ENCODE measurements at places on chromosomes 2 and 18.

DNA sequence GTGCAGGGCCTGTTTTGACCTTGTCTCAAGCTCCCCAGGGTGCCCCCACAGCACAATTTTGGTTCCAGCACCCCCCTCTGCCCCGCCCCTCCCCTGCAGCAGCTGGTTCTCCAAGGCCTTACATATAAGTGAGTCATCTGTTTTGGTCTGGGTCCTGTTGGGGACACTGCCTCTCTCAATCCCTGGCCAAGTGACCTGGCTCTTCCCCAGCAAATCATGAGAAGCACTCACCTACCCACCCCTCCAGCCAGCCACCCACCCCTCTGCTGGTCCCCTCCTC lies 90.5 kb downstream of the INHBB start:
- peak; percentile 12 for DNase-seq

GRCh38 chr2:192697880-192698279 lies 503.1 kb upstream of the TMEFF2 start:
- DNase-seq, result no peak

GRCh38 chr18:54086863-54087262 lies 137.6 kb downstream of the MBD2 start:
- no peak for DNase-seq

GRCh38 chr2:109648041-109648527 lies 33.9 kb downstream of the SOWAHC start:
- DNase-seq, result no peak

DNA sequence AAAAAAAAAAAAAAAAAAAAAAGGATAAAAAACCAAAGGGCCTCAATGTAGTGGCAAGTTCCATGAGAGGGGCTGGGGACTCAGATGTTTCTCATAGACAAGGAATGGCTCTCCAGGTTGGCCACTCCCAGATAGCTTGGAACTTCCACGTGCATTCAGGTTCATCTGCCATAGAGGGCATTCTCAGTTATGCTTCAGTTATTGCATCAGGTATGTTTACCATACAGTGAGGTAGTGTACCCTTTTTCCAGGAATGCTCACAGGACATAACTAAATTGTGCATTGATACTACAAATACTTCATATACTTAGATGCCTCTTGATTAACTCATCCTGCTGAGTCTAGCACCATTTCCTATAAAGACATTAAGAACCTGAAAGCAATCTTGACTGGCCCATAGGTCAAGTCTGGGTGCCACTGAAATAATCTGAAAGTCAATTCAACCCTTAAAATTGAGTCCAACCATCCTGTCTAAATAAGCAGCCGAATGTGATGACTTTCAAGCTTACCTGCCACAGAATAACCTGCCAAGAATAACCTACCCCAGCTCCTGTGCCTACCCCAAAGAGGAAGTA lies 14.6 kb upstream of the KLHL23 start:
- DNase-seq, result no peak

DNA sequence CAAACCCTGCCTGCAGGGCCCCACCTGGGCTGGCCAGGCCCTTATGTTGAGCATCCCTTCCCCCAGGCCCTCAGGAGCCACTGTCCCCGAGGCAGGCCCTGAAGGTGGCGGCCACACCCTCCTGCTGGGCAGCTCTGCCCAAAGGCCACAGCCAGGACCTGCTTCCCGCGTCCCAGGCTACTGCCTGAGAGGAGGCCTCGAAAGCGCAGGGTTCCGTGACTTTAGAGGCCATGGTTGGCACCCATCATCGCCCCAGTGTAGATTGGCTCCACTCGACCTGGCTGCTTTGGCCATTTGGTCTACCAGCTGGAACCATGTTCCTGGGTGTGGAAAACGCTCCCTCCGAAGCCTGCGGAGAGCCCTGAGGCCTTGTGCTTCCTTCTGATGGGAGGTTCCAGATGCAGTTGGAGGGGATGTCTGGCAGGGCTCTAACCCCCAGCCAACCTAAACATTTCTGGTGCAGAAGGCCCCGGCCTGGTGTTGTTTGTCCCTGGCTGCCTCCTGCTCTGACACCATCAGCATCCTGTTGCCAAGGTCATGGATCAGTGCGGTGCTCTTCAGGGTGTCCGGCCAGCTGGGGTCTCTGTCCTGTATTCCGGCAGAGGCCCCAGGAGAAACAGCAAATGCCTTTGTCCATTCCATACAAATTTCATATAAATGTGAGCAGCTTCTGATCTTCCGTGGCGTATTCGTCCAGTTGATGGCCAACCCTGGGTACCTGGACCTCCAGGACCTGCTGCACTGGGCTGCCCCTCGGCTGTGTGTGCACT lies 14.7 kb downstream of the CAPN10 start:
- no peak for DNase-seq

DNA sequence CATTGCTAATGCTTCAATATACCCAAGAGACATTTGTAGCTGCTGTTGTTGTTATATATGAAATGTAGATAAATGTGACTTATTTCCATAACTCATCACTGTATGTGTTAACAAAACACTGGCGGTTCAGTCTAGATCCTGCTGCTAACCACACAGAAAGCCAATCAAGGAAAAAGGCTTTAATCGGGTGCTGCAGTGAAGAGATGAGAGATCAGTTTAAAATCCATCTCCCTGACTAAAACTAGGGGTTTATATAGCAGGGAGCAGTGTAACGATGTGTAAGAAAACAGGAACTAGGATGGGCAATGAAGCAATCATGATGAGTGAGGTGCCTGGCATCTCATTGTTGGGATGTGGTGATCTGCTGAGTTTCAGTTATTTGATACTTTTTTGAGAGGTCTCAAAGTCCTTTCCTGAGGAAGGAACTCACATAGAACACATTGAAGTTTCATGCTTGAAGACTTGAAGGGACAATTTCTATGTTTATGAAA lies 677.7 kb upstream of the CDH7 start:
- DNase-seq, result no peak

- DNase-seq, result no peak
Observed at GRCh38 chr2:30157616-30158015, 10.8 kb downstream of the YPEL5 start.

GRCh38 chr2:227016894-227017293 lies 147.1 kb downstream of the COL4A4 start:
- no peak for DNase-seq

DNA sequence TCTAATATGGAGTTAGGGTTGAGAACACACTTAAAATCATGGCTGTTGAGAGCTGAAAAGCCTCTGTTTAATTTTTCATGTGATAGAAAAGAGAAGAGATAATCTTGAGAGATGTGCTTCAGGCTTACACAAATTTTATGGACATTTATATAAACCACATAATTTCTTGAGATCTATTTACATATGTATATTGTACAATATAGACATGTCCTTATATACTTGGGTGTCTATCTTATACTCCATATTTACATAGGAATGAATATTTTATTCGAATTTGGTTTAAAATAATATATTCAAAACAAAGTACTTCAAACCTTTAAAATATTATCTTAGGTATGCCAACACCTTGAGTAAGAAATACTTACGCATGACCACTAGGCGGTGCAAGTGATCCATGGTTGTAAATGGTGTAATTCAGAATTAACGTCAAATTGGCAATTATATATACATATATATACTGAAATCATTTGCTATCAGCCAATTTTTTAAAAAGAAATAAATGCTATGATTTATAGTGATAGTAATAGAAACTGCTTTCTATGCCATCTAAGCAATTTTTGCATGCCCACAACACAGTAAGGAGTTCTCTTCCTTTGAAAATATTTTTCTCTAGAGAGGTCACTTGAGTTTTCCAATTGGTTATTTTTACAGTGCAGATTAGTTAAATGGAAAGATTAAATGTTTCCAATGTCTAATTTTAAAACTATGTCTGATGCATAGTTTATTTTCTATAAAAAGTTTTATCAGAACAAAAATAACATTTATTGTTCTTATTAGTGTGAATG lies 37.6 kb upstream of the SPAG16 start:
- peak; percentile 65 for DNase-seq

GRCh38 chr2:70144443-70145143 lies 46.2 kb downstream of the C2orf42 start:
- no peak for DNase-seq

DNA sequence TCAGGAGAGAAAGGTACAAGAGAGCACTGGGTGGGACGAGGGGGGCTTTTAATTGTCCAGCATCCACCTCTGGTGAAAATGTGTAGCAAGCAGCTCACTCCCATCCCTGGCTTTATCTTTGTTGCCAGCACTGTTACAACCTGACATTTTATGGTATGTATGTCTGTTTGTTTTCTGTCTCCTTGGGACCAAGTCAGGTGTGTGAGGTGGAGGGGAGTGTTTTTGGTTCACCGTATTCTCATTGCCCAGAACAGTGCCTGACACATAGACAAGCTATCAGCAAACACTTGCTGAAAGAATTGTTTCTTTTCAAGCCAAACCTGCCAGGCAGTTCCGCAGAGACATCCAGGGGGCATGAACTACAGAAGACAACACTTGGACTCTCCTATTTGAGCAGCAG lies 24.7 kb downstream of the TGFA start:
- no peak for DNase-seq

- no peak for DNase-seq
Observed at GRCh38 chr2:177532567-177532966, 140.0 kb downstream of the AGPS start.

GRCh38 chr18:54415086-54415485 lies 57.4 kb downstream of the C18orf54 start:
- DNase-seq, result no peak

DNA sequence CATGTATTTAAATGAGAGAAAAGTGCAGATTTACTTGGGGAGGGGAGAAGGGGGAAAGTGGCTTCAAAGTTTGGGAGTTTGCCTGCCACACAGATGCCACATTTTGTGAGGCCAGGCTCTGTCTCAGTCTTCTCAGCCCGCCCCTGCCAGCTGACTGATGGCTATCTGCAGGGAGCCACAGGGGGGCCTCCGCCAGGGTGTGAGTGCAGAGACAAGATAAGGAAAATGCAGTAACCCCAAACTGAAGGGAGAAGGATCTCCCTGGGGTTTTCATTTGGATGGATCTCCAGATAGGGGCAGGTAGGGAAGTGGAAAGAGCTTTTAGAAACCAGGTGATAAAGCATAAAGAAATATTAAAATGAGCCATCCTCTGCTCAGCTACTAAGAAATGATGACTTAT lies 128.8 kb downstream of the ZNF521 start:
- no peak for DNase-seq

DNA sequence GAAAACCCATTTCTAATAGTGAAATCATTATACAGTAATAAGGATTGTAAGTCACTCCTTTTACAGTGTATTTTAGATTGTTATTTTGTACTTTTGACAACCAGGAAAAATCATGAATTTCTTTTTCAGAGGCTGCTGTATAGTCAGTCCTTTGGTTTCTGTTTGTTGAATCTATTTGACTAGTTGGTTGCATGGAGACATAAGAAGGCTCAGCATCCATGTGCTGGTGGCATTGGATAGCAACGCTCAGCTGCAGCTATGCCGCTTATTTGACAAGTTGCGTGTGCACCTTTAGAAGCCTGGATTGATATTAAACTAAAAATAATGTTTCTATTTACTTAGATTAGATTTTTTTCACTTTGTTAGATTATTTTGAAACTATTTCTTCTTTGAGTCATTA lies 254.1 kb upstream of the SYT4 start:
- DNase-seq, result no peak

GRCh38 chr2:10475221-10475722 lies 27.1 kb upstream of the ODC1 start:
- no peak for DNase-seq
